ENCODE measurements at places on chromosomes 11 and 22.
A peak's percentile ranks its signal among the peaks of the same experiment; 100 is the strongest.

DNA sequence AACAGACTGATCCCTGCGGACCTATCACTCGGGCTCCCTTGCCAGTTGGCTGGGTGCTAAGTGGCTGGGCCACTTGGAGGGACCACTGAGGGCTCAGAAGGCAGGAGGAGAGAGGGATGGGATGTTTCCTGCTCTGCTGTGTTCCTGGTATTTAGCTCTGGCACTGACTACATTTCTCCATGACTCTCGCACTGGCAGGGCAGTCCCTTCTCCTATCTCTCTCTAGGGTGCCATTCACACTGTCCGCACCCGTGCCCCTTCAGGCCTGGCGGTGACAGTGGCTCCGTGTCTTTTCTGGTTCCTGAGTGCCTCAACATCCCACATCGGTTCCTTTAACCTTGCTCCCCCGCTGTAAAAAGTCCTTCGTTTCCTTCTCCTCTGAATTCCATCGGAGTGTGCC is 31.6 kb upstream of the CECR2 start:
- no peak for DNase-seq

DNA sequence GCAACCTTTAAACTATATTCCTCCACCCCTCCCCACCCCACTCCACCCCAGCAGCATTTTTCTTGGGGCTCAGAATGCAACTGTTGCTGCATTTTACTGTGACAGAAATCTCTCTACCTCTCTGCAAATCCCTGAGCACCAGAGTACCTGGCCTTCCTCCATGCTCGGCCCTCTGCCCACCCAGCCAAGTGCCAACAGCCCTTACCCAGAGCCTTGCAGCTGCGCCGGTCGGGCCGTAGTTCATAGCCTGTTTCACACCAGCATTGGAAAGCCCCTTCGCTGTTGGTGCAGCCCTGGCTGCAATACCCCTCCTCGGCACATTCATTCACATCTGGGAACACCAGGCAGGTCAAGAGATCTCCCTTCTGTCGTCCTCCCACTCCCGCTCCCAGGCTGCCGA is 23.4 kb downstream of the LRP4 start:
- no peak for DNase-seq

DNA sequence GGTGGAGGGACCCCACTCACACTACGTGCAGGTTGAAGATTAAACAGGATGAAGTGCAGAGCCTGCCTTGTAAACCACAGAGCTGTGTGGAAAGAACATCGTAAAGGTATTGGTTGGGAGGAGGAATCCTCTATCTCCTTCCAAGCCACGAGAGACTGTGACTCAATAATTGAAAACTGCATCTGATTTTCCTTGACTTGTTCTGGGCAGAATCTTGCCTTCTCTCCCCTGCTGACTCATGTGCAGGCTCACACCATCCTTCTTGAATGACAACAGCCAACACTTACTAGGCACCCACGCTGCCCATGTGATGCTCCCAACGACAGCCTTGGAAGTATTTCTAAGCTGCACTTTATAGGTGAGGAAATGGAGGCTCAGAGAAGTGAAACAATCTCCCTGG is 563.0 kb downstream of the MIAT start:
- DNase-seq: peak; percentile 80

DNA sequence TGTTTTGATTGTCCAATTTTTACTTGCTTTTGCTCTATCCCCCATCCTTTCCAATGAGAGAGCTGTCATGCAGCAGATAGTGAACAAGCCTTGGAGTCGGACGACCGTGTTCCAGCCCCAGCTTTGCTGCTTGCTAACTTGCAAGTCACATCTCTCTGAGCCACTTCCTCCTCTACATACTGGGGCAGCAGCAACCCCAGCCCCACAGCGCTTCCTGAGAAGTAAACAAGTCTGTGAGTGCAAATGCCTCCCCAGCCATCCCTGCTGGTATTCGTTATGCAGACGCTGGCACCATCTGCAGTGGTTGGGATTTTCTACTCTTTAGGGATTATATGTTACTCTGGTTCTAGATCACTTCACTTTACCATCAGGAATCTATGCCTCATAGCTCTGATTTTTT is 35.0 kb downstream of the TPBGL start:
- no peak for DNase-seq

GRCh38 chr11:84923489-84923888 is 703.7 kb downstream of the DLG2 start:
- no peak for DNase-seq

DNA sequence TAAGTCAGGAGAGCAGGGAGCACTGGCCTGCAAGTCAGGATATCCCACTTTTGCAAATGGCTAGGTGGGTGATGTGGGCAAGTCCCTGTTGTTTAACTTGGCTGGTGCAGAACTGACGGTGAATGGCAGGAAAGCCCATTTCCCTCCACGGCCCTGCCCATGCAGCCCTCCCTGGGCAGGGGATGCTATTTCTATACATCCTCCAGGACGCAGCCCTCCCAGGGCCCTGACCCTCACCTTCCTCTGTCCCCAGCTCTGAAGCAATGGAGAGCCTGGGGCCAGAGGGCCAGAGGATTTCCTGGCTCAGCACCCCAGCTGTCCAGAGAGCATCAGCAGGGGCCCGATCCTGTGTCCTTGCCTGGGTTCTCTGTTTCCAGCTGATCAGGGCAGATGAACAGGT is 91.3 kb downstream of the TSPAN18 start:
- DNase-seq: no peak

DNA sequence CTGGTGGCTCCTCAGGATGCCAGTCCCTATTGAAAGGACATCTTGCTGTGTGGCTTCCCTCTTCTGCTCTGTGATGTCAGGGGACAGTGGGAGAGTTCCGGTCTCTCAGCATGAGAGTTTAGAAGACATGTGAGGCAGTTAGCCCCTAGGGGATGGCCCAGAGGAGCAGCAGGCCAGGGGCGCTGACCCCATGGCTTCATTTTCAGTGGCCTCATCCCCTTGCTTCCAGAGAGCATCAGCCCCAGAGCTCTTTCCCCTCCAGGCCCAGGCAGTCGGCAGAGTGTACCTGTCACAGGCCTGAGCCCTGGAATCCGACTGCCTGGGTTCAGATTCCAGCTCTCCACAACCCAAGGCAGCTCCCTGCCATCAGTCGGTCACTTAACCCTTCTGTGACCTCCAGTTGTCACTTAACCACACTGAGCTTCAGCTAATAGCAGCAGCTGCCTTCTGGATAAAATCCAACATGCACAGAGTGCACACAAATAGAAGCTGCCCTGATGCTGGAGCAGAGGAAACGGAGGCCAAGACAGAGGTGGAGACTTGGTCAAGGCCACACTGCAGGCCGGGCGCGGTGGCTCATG is 14.1 kb upstream of the LRRC10B start:
- DNase-seq: no peak

DNA sequence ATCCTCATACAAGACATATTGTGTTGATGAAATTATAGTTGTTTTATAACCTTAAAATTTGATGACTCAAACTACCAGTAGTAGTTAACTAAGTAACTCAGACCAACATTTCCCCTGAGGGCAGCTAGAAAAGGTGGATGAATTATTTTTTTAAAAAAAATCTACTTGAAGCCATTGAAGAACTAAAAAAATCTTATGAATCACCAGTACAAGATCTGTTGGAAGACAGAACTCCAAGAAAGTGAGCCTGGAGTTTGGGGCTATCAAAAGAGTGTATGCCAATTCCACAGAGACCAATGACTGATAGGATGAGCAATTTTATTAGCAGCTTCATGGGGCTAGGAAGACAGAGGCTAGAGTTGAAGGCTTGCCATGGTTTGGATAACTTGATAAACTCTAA is 72.4 kb downstream of the CYP2R1 start:
- DNase-seq: no peak

DNA sequence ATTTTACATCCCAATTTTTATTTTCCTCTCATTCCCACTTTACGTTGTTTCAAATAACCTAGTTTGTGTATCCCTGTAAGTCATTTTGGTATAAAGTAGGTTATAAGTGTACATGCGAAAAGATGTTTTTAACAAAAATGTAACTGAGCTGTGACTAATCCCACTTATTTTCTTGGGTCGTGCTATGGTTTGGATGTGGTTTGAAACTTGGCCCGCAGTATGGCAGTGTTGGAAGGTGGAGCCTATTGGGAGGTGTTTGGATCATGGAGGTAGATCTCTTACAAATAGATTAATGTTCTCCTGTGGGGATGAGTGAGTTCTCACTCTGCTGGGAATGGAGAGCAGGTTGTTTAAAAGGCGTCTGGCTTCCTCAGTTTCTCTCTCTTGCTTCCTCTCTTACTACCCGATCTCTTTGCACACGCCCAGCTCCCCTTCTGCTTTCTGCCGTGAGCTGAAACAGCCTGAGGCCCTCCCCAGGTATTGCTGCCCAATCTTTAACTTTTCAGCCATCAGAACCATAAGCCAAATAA is 7.2 kb downstream of the RPL27A start:
- DNase-seq: no peak

DNA sequence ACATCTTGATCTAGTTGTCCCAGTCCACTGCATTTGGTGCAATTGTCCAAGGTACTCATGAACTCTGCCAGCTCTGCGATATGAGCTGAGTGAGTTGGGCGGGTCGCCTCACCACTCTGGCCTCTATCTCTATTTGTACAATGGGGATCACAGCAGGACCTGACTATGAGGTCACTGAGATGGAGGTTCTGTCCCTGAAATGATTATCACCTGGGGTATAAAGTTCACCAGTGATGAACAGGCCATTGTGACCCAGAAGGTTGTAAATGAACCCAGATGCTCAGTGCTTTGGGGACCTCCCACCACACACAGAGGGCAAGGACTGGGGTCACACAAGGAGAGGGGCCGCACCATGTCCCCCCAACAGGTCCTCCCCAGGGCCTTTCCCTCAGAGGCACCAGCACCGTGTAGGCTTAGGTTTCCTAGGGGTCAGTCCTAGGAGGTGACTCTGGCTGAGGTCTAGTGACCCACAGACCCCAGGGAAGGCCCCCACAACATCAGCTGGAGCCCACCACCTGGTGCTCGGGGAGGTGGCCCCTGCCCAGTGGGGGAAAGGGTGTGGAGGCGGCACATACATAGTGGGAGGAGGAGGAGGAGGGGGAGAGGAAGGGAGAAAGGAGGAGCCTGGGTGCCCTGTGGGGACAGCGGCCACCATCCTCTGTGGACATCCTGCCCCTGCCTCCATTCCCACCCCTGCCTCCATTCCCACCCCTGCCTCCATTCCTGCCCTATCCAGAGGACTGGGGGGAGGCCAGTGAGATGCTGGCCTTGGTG is 25.0 kb upstream of the IGLL1 start:
- no peak for DNase-seq

GRCh38 chr22:37371491-37371890 is 55.8 kb downstream of the ELFN2 start:
- no peak for DNase-seq

Measured in AG08395 (cell line).